Calu3 (cell line): ENCODE measurements at places on chromosomes 12 and 14.
A peak's percentile ranks its signal among the peaks of the same experiment; 100 is the strongest.

- DNase-seq, result no peak
Observed at GRCh38 chr12:15709551-15709950, 79.6 kb downstream of the EPS8 start.

GRCh38 chr14:78157494-78158437, 12.4 kb upstream of the NRXN3 start:
- DNase-seq, result peak; percentile 51

GRCh38 chr14:93676416-93676958, 111.8 kb downstream of the PRIMA1 start:
- DNase-seq, result no peak

- DNase-seq, result no peak
Observed at GRCh38 chr14:65421201-65421981, 8.9 kb downstream of the FUT8 start.

GRCh38 chr14:22433069-22433468, 156.0 kb downstream of the DAD1 start:
- DNase-seq, result no peak

DNA sequence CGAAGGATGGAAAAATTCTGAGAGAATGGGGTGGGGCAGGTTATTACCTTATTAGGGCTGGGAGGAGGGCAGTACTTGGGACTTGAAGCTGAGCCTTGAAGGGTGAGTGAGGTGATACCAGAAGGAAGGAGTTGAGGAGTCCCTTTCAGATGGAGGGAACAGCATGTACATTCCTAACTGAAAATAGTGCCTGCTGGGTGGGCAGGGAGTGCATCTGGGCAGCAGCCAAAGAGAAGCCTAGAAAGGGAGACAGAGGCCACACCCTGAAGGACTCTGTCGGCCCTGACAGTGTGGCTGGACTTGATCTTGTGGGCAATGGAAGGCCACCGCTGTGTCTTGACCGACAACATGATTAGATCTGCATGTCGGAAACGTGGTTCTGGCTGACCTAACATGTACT, 147.6 kb downstream of the NDUFA12 start:
- no peak for DNase-seq
